Naive thymus-derived CD8-positive, alpha-beta T cell (primary cell): ENCODE measurements at places on chromosomes 7 and 10.

GRCh38 chr10:85645926-85646711, 720.5 kb downstream of the GRID1 start:
- no peak for DNase-seq
- H3K36me3 ChIP-seq: no peaks in the 10 kb centered on the region
- no peaks in the 10 kb centered on the region for H3K4me1 ChIP-seq
- no peak overlapping the region for H3K27ac ChIP-seq
- H3K4me3 ChIP-seq: no peak overlapping the region

DNA sequence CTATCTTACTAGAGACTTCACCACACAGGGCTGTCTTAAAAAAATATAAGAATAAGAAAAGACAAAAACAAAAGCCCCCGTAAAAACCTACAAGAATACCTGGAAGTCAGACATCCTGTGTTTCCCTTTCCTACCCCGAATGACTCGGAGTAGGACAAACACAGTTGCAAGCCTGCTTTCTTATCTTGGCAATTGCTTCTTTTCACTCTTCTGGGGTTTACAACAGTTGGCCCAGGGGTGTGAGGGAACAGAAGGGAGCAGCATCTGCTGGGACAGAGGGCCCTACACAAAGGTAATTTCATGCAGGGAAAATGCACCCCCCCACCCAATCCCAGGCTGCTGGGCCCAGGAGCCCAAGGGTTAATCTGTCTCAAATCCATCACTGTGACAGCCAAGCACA, 220.6 kb downstream of the ARHGAP12 start:
- H3K27me3 ChIP-seq: no peaks in the 10 kb centered on the region
- no peak for DNase-seq
- H3K4me1 ChIP-seq: peaks cover 19% of the 10 kb centered on the region
- peak overlapping the region; percentile 54 for H3K4me3 ChIP-seq

- H3K4me3 ChIP-seq: no peak overlapping the region
- H3K27me3 ChIP-seq: peaks cover 16% of the 10 kb centered on the region
- H3K27ac ChIP-seq: no peak overlapping the region
- DNase-seq: no peak
- H3K36me3 ChIP-seq: no peaks in the 10 kb centered on the region
Measured at GRCh38 chr10:69963835-69964710, 88.6 kb upstream of the MACROH2A2 start.

DNA sequence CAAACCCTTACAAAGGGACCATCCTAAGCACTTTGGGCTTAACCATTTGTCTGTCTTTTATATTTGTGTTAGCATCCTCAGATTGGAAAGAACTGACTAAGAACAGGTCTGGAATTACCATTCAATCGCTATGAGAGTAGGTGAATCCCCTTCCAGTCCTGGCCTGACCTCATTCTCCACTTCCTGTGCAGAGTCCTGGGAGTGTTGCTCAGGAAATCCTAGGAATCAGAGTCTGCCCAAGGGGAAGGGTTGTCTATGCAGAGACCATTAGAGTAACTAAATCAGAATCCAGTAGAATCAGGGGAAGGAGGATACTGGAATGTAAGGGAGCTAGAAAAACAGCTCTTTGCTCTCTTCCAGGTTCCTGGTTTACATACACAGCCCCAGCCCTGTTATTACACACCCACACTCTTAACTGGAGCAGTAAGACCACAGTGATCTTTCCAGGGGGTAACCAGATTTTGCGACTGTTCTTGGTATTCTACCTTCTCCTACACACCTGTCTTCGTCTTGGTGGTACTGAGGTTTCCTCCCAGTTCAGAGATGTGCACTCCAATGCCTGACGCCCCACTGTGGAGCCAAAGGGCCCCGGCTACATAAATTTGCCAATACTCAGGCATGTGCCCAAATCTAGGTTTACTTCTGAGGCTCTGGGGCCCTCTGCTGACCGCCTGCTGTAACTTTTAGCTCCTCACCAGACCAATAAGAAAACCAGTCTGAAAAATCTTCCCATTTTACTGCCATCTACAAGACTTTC, 103.7 kb downstream of the RNF216 start:
- peaks cover 34% of the 10 kb centered on the region for H3K4me1 ChIP-seq
- H3K27ac ChIP-seq: peak overlapping the region; percentile 78
- H3K27me3 ChIP-seq: no peaks in the 10 kb centered on the region

DNA sequence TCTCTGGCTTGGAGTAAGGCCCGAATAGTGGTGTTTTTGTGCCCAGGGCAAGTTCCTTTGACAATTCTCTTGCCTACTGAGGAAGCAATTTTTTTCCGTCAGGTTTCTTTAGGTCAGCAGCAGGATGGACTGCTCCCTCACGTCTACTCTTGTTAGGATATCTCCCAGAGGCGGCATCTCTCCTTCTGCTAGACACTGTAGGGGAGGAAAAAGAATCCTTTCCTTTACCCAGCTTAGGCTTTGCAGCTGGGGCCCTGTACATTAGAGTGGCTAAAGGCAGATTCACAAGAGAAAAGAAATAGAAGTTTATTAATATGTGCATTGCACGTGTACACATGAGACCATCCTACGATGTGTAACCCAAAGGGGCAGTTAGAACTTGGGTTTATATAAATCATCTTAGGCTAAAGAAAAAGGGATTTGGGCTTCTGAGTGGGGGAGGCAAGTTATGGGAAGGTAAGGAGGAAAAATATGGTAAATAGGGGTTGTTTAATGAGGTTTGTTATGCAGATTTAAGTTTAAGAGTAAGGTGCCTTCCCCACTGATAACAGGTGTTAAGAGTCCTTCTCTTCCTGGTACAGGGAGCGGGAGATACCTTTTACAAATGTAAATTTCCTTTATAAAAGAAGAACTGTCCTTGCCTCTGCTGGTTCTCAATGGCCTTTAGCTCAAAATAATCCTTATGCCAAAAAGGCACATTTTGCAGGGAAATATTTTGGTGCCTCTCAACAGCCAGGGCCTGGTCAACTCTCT, 156.4 kb downstream of the AOAH start:
- no peak overlapping the region for H3K4me3 ChIP-seq
- peaks cover 67% of the 10 kb centered on the region for H3K36me3 ChIP-seq
- peak overlapping the region; percentile 6 for H3K27ac ChIP-seq
- no peak for DNase-seq
- peaks cover 20% of the 10 kb centered on the region for H3K4me1 ChIP-seq

GRCh38 chr7:105234886-105235285, 153.8 kb downstream of the SRPK2 start:
- H3K36me3 ChIP-seq: no peaks in the 10 kb centered on the region
- H3K27me3 ChIP-seq: no peaks in the 10 kb centered on the region
- no peak overlapping the region for H3K27ac ChIP-seq
- no peak overlapping the region for H3K4me3 ChIP-seq
- peaks cover 49% of the 10 kb centered on the region for H3K4me1 ChIP-seq

- no peaks in the 10 kb centered on the region for H3K36me3 ChIP-seq
- no peak overlapping the region for H3K4me3 ChIP-seq
- H3K27ac ChIP-seq: no peak overlapping the region
- H3K27me3 ChIP-seq: peaks cover 8% of the 10 kb centered on the region
- no peak for DNase-seq
Measured at GRCh38 chr7:37753398-37754050, 70.0 kb downstream of the GPR141 start.

DNA sequence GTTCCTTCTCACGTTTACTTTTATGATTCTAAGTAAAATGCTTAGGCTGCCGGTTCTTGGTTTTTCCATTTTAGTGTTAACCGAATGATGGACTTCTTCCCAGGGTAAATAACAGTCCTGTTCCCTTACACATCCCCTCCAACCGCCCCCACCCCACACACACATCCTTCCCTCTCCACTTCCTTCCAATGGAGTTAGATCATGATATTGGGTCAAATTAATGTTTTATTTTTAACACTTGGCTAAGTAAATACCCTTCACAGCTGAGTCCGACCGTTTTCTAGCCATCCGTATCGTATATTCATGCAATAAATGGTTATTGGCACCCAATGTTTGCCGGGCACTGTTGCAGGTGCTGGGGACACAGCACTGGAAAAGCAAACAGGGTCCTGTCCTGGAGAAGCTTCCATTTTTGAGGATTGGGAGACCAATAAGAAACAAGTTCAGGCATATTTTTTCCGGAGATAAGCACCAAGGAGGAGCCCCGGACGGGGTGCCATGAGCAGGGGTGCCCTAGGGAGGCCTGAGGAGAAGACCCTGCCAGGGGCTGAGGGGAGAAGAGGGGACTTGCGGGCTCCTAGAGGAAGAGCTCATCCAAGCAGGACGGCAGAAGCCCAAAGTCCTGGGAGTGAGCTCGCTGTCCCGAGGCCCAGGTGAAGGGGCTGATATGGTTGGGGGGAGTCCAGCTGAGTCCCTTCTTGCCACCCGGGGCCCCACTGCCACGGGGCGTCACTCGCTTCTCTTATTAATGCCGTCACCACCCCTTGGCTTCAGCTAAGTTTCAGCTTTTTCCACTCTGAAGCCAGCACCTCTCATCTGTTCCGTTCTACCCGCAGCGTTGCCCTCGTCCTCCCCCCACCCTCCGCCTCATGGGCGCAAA, 126.0 kb upstream of the RET start:
- H3K4me3 ChIP-seq: no peak overlapping the region
- peaks cover 13% of the 10 kb centered on the region for H3K27me3 ChIP-seq
- H3K4me1 ChIP-seq: no peaks in the 10 kb centered on the region
- H3K27ac ChIP-seq: no peak overlapping the region
- H3K36me3 ChIP-seq: no peaks in the 10 kb centered on the region
- no peak for DNase-seq

GRCh38 chr10:130202984-130203621, 66.9 kb downstream of the GLRX3 start:
- no peaks in the 10 kb centered on the region for H3K36me3 ChIP-seq
- no peak for DNase-seq
- no peak overlapping the region for H3K4me3 ChIP-seq
- H3K4me1 ChIP-seq: no peaks in the 10 kb centered on the region
- H3K27ac ChIP-seq: no peak overlapping the region

DNA sequence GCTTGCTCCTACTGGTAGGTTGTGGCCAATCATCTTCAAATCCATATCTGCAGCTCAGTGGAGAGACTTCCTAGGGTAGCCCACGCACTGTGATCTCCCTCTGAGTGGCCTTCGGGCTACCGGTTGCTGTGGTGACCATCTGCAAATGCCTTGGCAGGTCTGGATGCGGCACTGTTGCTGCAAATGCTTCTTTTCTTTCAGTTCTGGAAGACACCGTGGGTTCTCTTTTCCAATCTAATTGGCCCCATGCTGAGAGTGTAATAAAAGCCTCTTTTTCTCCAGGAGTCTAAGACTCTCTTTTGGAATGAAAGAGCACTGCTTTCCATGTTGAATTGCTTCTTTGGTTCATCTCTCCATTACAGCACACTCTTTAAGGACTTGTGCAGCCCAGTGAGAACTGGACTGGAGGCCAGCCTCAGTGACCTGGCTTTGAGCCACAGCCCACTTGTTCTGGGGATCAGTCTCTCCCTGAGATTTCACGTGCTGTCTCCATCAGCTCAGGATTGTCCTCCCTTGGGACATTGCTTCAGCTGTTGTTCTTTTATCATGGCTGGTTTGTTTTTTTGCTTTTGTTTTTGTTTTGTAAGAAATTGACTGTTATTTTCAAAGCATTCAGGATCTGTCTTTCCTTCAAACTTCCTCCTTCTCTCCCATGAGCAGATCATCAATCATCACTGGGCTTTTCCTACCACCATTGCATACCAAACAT, 286.6 kb downstream of the BMPER start:
- H3K27ac ChIP-seq: no peak overlapping the region
- no peak overlapping the region for H3K4me3 ChIP-seq
- H3K36me3 ChIP-seq: no peaks in the 10 kb centered on the region
- no peak for DNase-seq

DNA sequence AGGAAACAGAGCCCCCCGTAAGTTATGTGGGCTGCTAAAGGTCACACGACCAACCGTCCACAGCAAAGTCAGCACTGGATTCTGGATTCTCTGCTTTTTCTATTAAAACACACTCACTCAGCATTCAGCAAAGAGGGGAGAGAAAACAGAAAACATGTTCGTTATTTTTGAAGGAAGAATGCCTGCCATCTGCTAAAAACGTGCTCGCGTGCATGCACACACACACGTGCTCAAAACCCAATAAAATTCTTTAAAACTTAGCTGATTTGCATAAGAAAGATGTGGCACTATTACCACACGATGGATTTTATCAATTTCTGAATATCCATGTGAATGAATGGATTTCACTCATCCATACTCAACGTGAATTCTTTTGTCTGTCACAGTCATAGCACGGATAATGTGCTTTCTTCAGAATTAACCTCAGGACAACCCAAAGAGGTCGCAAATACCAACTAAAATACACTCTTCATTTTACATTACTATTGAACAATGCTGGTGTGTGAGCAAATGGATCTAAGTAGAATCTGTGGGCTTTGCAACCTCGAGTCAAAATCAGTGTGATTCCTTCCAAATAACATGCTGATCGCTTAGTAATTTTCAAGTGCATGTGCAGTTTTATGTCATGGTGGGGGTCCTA, 40.8 kb downstream of the NRP1 start:
- DNase-seq: no peak
- H3K4me1 ChIP-seq: no peaks in the 10 kb centered on the region
- H3K36me3 ChIP-seq: peaks cover 4% of the 10 kb centered on the region
- H3K4me3 ChIP-seq: no peak overlapping the region

- no peak overlapping the region for H3K4me3 ChIP-seq
- no peaks in the 10 kb centered on the region for H3K36me3 ChIP-seq
- H3K27me3 ChIP-seq: no peaks in the 10 kb centered on the region
- no peak for DNase-seq
- H3K4me1 ChIP-seq: peaks cover 19% of the 10 kb centered on the region
- H3K27ac ChIP-seq: no peak overlapping the region
Measured at GRCh38 chr7:142859829-142860228, 5.0 kb downstream of the EPHB6 start.

- H3K36me3 ChIP-seq: peaks cover 2% of the 10 kb centered on the region
- H3K4me3 ChIP-seq: no peak overlapping the region
- H3K27me3 ChIP-seq: no peaks in the 10 kb centered on the region
- no peak for DNase-seq
- peaks cover 3% of the 10 kb centered on the region for H3K4me1 ChIP-seq
Measured at GRCh38 chr7:106460792-106461254, 176.0 kb upstream of the NAMPT start.

GRCh38 chr7:123811056-123811455, 33.9 kb upstream of the HYAL4 start:
- H3K27me3 ChIP-seq: no peaks in the 10 kb centered on the region
- no peak overlapping the region for H3K27ac ChIP-seq
- no peak for DNase-seq
- H3K36me3 ChIP-seq: no peaks in the 10 kb centered on the region

- H3K36me3 ChIP-seq: no peaks in the 10 kb centered on the region
- peak overlapping the region; percentile 85 for H3K27ac ChIP-seq
- no peak for DNase-seq
Measured at GRCh38 chr7:141649137-141649864, 52.7 kb downstream of the DENND11 start.

- H3K4me1 ChIP-seq: peaks cover 10% of the 10 kb centered on the region
- H3K4me3 ChIP-seq: peak overlapping the region; percentile 5
- no peaks in the 10 kb centered on the region for H3K36me3 ChIP-seq
Measured at GRCh38 chr10:11113156-11113555, 95.5 kb downstream of the CELF2 start.

GRCh38 chr7:7966141-7966734, 2.4 kb upstream of the GLCCI1 start:
- H3K4me3 ChIP-seq: no peak overlapping the region
- H3K27ac ChIP-seq: no peak overlapping the region
- H3K4me1 ChIP-seq: peaks cover 11% of the 10 kb centered on the region
